Activated CD4-positive, alpha-beta T cell treated with anti-CD3 and anti-CD28 coated beads, Interleukin-2, Interleukin-4, amounts not matched to agents 100 ng/mL and 50 ng/mL, durations not matched to agents 16 hours and 8 hours (primary cell): ENCODE measurements at places on chromosomes 4 and X.

- DNase-seq, result no peak
Measured at GRCh38 chr4:157804986-157805385, 367.8 kb downstream of the GASK1B start.

- DNase-seq, result no peak
Measured at GRCh38 chr4:56618734-56619133, 62.4 kb downstream of the HOPX start.

GRCh38 chr4:1959104-1959384 lies 49.7 kb downstream of the NELFA start:
- DNase-seq, result no peak

- DNase-seq, result peak; percentile 95
Measured at GRCh38 chr4:184273166-184274147, 55.8 kb upstream of the ENPP6 start.

- no peak for DNase-seq
Measured at GRCh38 chr4:153759407-153760316, at the start of gene RNF175. Gene RNF175, minus strand, starts transcription at chr4:153760024. Its CDS starts 162 bp downstream, at chr4:153759862.

DNA sequence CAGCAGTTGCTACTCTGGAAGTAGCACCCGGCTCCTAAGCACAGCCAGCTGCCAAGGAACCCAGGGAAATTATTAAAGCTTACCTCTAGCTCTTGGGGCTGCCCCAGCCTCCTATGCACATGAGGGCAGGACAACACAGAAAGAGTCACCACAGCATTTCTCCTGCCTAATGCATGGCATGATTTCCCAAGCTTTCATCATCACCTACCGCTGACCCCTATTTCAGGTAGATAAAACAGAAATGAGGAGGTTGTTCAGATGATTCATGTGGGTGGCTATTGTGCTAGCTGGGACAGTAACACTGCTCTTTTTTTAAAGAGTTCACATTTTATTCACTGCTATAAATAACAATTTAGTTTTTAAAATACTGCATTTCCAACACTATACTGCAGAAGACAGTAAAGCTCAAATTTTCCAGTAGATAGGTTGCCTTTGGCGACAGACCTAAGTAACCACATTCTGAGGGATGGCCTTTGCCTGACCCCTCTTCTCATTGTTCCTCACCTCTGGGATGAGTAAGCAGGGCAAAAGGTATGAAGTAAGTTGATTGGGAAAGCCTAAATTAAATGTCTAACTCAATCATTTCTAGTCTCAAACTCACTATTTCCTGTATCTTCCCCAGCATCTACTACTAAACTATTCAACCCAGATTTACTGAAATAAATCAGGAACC lies 16.7 kb downstream of the CASK start:
- no peak for DNase-seq
